ENCODE measurements at places on chromosomes 2 and 18. TPM values are rescaled to one million over a fixed set of nuclear protein-coding genes. Genes with fewer than 3 reads are reported as not detected.
A peak's percentile ranks its signal among the peaks of the same experiment; 100 is the strongest.

Gene CD8B2
- not detected for total RNA-seq

Gene CFC1
- total RNA-seq, result not detected

DNA sequence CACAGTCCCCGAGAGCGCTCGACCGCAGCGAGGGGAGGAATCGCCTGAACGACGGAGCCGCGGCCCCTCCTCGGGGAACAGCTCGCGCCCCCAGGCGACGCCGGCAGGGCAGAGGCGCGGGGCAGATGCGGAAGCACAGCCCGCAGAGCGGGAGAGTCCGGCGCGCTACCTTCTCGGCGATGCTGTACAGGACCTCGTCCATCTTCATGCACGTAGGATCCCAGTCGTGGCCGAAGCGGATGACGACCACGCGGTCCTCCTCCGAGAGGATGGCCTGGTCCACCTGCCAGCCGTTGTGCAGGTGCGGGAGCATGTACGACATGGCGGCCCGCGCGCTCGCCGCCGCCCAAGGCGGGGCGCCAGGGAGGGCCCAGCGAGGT, 302 bp downstream of the TXNL4A start:
- H3K27me3 ChIP-seq, result no peaks in the 10 kb centered on the region
- peaks cover 6% of the 10 kb centered on the region for H3K36me3 ChIP-seq
- H3K4me3 ChIP-seq, result peak overlapping the region; percentile 78
- peak overlapping the region; percentile 80 for H3K27ac ChIP-seq

Gene FEV
- total RNA-seq, result not detected

DNA sequence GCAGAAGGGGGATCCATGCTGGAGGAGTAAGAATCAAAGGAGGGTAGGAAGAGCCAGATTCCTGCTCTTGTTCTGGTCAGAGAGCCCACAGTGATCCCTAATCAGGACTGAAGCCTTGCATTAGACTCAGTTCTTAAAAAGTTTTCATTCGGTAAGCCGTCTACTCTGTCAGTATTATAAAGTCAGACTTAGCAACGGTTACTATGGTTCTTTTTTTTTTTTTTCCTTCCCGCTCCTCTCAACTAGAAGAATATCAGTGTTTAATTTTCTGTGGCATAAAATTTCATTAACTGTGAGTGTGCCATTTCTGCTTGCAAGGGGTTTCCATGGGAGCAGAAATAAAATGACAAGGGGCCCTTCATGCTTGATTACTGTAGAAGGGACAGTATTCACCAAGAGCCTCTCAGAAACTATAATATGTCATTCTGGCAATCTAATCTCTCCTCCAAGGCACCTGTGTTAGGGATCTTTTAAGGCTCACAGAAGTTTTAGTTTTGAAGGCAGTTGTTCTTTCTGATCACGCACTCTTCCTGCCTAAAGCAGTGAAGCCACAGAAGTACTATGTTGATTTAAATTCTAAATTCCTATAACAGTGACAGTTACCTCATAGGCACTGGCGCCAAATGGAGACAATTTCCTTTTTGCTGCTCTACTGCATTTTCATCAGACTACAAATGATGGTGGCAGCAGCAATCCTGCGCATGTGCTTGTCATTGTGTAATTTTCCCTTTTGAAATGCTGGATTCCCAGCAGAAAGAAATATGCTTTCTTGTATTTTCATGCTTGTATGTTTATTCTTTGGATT, 57.0 kb downstream of the OSBPL6 start:
- H3K36me3 ChIP-seq, result no peaks in the 10 kb centered on the region
- H3K4me3 ChIP-seq, result no peak overlapping the region
- peaks cover 2% of the 10 kb centered on the region for H3K4me1 ChIP-seq
- no peak for DNase-seq

- no peak overlapping the region for H3K4me3 ChIP-seq
- no peak for DNase-seq
- H3K27ac ChIP-seq, result no peak overlapping the region
- no peaks in the 10 kb centered on the region for H3K4me1 ChIP-seq
Measured at GRCh38 chr2:19833978-19834377, 67.8 kb downstream of the TTC32 start.

Gene B3GNT2
- 21.9 TPM for total RNA-seq

GRCh38 chr2:124091721-124092120, 66.6 kb downstream of the CNTNAP5 start:
- H3K4me3 ChIP-seq, result no peak overlapping the region
- no peaks in the 10 kb centered on the region for H3K4me1 ChIP-seq
- H3K27me3 ChIP-seq, result no peaks in the 10 kb centered on the region
- no peak overlapping the region for H3K27ac ChIP-seq

GRCh38 chr2:235416858-235417499, 76.9 kb upstream of the AGAP1 start:
- DNase-seq, result no peak
- no peak overlapping the region for H3K27ac ChIP-seq
- no peak overlapping the region for H3K4me3 ChIP-seq
- H3K27me3 ChIP-seq, result peaks cover 5% of the 10 kb centered on the region
- H3K4me1 ChIP-seq, result no peaks in the 10 kb centered on the region
- H3K36me3 ChIP-seq, result no peaks in the 10 kb centered on the region

GRCh38 chr2:218028189-218028495, 25.3 kb upstream of the TNS1 start:
- no peak for DNase-seq
- H3K4me1 ChIP-seq, result no peaks in the 10 kb centered on the region
- peaks cover 4% of the 10 kb centered on the region for H3K27me3 ChIP-seq
- no peak overlapping the region for H3K4me3 ChIP-seq

DNA sequence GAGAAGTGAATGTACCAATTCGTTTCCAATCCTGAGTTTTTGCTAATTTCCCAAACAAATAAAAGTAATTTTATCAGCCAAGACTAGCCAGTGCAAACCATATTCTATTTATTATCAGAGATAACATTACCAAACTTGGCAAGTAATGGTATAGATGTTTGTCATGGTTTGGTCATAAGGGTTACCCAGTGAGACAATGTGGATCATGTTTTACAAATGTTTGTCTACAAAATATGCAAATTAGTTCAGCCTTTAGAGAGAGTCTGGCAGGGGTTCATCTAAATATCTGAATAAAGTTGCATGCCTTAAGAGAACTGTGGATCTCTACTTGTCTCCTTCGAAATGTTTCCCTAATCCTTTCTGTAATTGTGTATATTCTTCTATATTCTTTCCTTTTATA, 152.2 kb downstream of the KCNH7 start:
- H3K27me3 ChIP-seq, result no peaks in the 10 kb centered on the region
- no peak overlapping the region for H3K4me3 ChIP-seq
- peak; percentile 76 for DNase-seq
- no peaks in the 10 kb centered on the region for H3K36me3 ChIP-seq

GRCh38 chr2:196849895-196850294, 40.7 kb upstream of the C2orf66 start:
- no peaks in the 10 kb centered on the region for H3K36me3 ChIP-seq
- DNase-seq, result peak; percentile 20
- H3K4me3 ChIP-seq, result no peak overlapping the region
- H3K27ac ChIP-seq, result no peak overlapping the region
- no peaks in the 10 kb centered on the region for H3K27me3 ChIP-seq
- H3K4me1 ChIP-seq, result no peaks in the 10 kb centered on the region

Gene CCDC138
- total RNA-seq, result 5.2 TPM

GRCh38 chr2:169360984-169361705, 1.2 kb downstream of the LRP2 start:
- peaks cover 33% of the 10 kb centered on the region for H3K4me1 ChIP-seq
- H3K4me3 ChIP-seq, result peak overlapping the region; percentile 21
- peaks cover 59% of the 10 kb centered on the region for H3K27me3 ChIP-seq
- no peaks in the 10 kb centered on the region for H3K36me3 ChIP-seq

- no peak for DNase-seq
- H3K4me1 ChIP-seq, result no peaks in the 10 kb centered on the region
- H3K27me3 ChIP-seq, result no peaks in the 10 kb centered on the region
- H3K4me3 ChIP-seq, result no peak overlapping the region
- no peak overlapping the region for H3K27ac ChIP-seq
Measured at GRCh38 chr18:56321470-56321869, 316.9 kb downstream of the TXNL1 start.

Gene PARD3B
- 7.0 TPM for total RNA-seq

Gene ANKRD30BL
- not detected for total RNA-seq

Gene KCNJ3
- not detected for total RNA-seq

GRCh38 chr2:53450923-53451322, 316.7 kb upstream of the CHAC2 start:
- H3K4me1 ChIP-seq, result no peaks in the 10 kb centered on the region
- no peak overlapping the region for H3K4me3 ChIP-seq
- H3K27ac ChIP-seq, result no peak overlapping the region
- no peaks in the 10 kb centered on the region for H3K36me3 ChIP-seq
- no peak for DNase-seq
- no peaks in the 10 kb centered on the region for H3K27me3 ChIP-seq

GRCh38 chr2:171289991-171290390, 129.3 kb upstream of the TLK1 start:
- no peak overlapping the region for H3K27ac ChIP-seq
- H3K4me3 ChIP-seq, result no peak overlapping the region
- DNase-seq, result no peak
- no peaks in the 10 kb centered on the region for H3K27me3 ChIP-seq
- H3K4me1 ChIP-seq, result no peaks in the 10 kb centered on the region

DNA sequence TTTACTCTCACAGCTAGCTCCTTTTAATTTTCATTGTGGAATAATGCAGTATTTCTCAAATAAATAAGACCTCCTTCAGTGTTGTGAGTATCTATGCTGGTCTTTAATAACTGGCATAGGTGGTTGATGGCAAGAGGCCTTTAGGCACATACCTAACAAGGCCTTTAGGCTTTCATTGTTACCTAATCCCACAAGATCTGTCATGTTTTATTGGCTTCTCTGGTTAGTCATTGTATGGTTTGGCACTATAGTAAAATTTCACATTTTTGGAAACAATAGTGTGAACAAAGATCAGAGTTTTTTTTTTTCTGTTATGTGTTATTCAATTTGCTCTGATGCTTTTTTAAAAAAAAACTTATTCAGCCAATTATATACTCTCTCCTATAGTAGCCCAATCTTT, 89.8 kb upstream of the NEUROD1 start:
- DNase-seq, result peak; percentile 27
- no peak overlapping the region for H3K4me3 ChIP-seq

GRCh38 chr2:237164474-237165042, 78.9 kb downstream of the COPS8 start:
- H3K4me3 ChIP-seq, result no peak overlapping the region
- no peaks in the 10 kb centered on the region for H3K4me1 ChIP-seq
- no peaks in the 10 kb centered on the region for H3K36me3 ChIP-seq
- no peak overlapping the region for H3K27ac ChIP-seq

Gene DIPK1C
- total RNA-seq, result not detected

GRCh38 chr2:96509114-96509846, 4.1 kb upstream of the NEURL3 start:
- no peak overlapping the region for H3K27ac ChIP-seq
- H3K36me3 ChIP-seq, result no peaks in the 10 kb centered on the region
- H3K4me1 ChIP-seq, result peaks cover 11% of the 10 kb centered on the region
- no peak overlapping the region for H3K4me3 ChIP-seq
- peaks cover 7% of the 10 kb centered on the region for H3K27me3 ChIP-seq

DNA sequence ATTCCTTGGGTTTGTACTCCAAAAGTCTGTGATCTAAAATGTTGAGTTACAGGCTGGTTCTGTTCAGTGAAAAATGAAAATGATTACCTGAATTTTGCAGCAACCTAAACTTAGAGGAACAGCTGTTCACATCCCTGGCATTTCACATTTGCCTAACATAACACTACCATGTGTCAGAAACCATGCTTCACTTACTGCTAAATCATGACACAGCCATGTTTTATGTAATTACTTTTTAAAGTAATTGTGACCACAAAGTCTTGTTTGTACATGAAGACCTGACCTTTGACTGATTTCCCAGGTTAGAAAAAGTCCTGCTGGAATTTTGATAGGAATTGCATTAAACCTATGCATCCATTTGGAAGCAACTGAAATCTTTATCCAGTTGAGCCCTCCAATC, 79.1 kb downstream of the FAM168B start:
- DNase-seq, result no peak
- no peaks in the 10 kb centered on the region for H3K27me3 ChIP-seq
- H3K4me3 ChIP-seq, result no peak overlapping the region
- H3K36me3 ChIP-seq, result no peaks in the 10 kb centered on the region
- no peak overlapping the region for H3K27ac ChIP-seq

Data from astrocyte (in vitro differentiated cells and primary cell).